ENCODE measurements at places on chromosomes 4 and X.

- DNase-seq, result no peak
Observed at GRCh38 chr4:155878611-155879010, 12.5 kb upstream of the ASIC5 start.

DNA sequence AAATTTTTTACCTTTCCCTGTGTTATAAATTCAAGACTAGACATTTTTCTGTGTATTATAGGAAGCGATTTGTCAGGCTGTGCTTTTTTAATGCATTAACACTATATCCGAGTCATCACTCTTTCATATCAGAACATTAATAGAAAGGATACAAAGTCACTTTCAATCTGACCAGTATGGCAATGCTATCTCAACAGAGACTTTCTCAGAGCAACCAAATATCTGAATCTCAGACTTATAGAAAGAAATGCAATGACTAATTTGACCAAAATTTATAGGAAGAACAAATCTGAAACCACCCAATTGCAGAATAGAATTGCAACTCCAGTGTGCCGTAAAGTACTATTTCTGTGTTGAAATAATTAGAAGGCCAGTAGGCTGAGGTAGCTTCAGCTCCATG, 473 bp upstream of the TKTL2 start:
- no peak for DNase-seq

DNA sequence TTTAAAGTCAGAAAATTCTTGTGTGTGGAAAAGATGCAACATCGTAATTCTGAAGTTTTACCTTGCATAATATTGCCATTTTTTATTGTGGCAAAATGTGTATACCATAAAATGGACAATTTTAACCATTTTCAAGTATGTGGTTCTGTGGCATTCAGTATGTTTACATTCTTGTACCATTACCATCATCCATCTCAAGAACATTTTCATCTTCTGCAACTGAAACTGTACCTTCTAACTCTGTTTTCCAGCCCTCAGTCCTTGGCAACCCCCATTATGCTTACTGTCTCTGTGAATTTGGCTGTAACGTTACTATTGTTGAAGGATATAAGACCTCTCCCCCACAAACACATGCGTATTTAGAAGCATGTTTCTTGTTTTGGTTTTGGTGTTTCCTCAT, 123.2 kb downstream of the BMPR1B start:
- no peak for DNase-seq

DNA sequence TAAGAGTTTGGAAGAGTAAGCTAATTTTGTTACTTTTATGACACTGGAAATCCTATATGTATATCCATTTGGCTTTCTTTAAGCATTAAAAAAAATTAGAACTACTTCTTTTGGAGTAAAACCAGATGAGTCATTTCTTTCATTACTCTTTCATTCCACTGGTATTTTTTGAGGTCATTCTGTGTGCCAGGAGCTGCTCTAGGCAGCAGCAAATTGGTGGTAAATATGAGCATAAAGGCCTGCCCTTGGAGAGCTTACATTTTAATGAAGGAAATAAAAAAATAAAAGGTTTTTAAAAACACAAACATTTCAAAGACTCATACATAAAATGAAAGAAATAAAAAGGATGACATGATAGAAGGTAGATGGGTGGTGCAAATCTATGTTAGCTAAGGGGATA, 37.4 kb downstream of the MID1 start:
- no peak for DNase-seq

GRCh38 chr4:182922501-182923284, 5.5 kb upstream of the DCTD start:
- no peak for DNase-seq

DNA sequence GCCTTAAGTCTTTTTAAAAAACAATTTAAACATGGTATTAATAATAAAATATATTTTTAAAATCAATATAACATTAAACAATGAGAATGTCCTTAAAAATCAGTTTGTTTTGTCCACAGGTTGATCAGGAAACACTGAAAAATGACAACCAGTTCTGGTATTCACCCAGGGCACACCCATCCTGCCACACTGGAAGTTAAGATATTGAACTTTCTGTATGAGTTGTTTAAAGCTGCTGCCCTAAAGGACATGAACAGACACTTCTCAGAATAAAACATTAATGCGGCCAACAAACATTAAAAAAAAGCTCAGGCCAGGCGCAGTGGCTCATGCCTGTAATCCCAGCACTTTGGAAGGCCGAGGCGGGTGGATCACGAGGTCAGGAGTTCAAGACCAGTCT, 15.0 kb upstream of the HOPX start:
- no peak for DNase-seq
